Stimulated activated CD8-positive, alpha-beta memory T cell treated with anti-CD3 and anti-CD28 coated beads, Interleukin-4, amount 100 ng/mL, for 1 hour (primary cell): ENCODE measurements at places on chromosomes 16 and 17.

DNA sequence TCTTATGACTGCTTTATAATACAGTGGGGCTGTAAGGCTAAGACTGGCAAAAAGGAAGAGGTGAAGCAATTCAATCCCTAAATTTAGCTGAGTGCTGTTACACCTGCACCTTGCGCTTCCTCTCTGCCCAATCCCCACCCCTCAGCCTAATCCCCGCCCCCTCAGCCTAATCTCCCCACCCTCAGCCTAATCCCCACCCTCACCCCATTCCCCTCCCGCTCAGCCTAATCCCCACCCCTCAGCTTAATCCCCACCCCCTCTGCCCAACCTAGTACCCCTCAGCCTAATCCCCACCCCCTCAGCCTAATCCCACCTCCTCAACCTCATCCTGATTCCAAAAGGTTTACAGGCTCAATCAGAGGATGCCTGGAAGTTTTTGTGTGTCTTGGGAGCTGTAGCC, 155.5 kb downstream of the PMP22 start:
- DNase-seq = no peak

DNA sequence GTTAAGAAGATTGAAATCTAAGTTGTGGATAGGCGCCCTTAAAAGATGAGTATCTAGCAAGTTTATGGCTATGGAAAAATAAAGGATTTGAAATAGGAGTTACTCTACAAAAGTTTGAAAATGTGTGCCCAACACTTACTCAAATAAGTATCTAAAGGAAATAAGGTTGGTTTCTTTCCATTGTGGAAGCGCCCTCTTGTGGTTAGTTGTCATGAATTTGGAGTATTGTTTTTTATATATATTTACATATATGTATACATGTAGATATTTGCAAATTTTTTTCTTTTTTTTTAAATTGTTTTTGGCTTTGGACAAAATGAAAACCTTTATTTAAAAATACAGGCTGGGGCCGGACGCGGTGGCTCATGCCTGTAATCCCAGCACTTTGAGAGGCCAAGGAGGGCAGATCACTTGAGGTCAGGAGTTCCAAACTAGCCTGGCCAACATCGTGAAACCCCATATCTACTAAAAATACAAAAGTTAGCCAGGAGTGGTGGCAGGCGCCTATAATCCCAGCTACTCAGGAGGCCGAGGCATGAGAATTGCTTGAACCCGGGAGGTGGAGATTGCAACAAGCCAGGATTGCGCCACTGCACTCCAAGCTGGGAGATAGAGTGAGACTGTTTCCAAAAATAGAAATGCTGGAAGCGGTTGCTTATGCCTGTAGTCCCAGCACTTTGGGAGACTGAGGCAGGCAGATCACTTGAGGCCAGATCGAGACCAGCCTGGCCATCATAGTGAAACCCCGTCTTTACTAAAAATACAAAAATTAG, 24.0 kb upstream of the VPS4A start:
- peak; percentile 10 for DNase-seq

GRCh38 chr17:27593232-27593856, 37.6 kb upstream of the LGALS9 start:
- no peak for DNase-seq

DNA sequence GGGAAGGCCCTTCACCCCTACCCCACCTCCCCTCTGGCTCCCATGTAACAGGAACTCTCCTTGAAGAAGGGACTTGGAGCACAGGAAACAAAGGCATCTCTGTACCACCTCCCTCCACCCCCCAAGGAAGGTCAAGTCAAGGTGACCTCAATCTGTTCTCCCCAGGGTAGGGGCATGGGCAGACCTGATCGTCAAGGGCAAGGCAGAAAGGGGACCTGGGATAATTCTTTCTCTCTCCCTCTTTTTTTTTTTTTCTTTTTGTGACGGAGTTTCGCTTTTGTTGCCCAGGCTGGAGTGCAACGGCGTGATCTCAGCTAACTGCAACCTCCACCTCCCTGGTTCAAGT, 4.3 kb upstream of the STAT5A start:
- no peak for DNase-seq

GRCh38 chr16:88343271-88343791, 39.4 kb upstream of the ZNF469 start:
- DNase-seq = no peak

DNA sequence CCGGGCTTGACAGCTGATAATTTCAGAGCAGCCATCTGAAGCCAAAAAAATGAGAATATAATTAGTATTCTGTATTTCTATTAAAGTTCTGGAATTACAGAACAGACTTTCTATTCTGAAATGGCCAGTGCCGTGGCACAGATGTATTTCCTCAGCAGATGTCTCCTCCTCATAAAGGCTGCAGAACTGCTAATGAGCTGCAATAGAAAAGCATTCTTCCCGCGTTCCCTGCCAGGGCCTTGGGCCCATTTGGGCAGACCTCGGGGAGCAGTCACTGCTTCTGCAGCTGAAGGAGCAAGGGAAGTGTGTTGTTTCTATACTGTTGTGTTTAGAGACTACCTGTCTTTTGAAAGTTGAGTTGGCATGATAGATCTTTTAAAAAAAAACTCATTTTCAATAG, 152.6 kb upstream of the CACNG5 start:
- no peak for DNase-seq

DNA sequence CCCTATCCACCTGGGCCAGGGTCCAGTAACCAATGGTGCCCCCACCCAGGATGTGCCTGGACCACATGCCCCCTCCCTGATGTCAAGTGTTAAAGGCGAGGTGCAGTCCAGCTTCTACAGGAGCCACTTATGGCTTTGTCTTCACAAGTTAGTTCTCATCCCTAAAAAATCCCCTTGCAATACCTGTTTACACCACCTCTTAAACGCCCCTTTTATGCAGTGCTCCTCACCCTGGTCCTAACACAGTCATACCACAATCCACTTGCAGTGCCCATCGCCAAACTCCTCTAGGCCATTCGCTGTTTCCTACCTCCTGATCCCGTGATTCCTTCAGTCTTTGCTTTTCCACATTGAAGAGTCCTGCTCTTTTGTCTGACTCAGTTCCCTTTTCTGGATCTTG, 7.1 kb downstream of the GLYR1 start:
- no peak for DNase-seq

- no peak for DNase-seq
Measured at GRCh38 chr17:7889166-7889955, 772 bp downstream of the CHD3 start.

- DNase-seq = no peak
Measured at GRCh38 chr17:63785556-63785955, 11.6 kb downstream of the DDX42 start.

DNA sequence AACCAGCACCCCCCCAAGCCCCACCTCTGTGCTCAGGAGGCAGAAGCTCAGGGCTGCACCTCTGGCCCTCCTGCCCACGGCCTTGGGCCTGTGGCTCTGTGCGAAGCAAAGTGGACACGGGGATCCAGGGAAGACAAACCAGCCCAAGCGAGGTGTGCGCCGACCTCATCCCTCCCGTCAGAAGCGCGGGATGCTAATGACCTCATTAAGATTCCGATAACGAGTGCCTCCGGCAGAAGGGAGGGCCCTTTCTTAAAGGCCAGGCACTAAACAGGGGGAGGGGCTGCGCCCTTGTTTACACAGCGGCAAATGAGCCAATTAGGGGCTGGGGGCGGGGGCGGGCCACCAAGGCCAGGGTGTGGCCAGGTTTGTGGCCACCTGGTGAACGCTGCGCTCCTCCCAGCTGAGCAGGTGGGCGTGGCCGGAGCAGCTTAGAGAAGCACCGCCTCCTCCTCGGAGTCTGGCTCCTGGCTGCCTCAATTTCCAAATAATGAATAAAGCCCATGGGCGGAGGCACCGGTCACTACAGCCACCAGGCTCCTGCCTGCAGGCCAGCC, 3.2 kb downstream of the CBX4 start:
- DNase-seq = no peak

DNA sequence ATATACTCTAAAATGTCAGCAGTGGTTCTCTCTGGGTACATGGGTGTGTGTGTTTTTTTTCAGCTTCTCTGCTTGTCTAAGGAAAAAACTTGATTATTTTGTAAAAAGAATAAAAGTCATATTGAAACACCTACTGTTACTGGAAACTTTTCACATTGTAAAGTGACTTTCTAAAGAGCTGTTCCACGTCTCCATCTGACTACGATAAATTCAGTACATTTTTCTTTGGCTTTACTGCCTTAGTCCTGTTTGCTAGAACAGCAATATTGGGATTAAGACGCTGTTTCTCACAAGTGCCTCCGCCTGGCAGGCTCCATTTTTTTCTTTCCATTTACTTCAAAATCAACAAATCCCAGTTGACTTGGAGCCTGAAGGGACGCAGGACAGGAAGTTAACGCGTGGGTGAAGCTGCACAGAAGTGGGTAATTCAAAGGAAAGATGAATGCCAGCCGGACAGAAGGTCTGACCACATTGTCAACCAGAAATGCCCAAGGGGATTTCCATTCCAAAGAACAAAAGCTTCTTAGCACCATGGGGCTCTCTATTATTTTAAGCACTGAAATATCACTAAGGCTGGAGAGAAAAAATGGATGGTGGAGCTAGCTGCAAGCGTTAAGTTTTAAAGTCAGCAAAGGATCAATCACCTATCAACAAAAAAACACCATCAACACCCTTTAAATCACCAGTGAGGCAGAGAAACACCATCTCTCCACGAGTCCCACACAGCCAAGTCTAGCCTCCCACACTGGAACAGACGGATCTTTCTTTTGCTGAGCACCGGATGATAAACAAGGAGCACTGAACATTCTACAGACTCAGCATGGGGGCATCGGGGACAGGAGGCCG, 8.4 kb downstream of the GLOD4 start:
- no peak for DNase-seq
